ENCODE measurements at places on chromosomes 7 and 10.

- DNase-seq: peak; percentile 18
Measured at GRCh38 chr7:50595491-50596102, 30.4 kb upstream of the DDC start.

- DNase-seq: no peak
Measured at GRCh38 chr7:1386623-1387220, 72.5 kb downstream of the MICALL2 start.

- DNase-seq: no peak
Measured at GRCh38 chr7:142808461-142808801, 37.7 kb downstream of the PRSS2 start.

GRCh38 chr7:39898867-39899266 is 51.2 kb upstream of the CDK13 start:
- DNase-seq: no peak

- no peak for DNase-seq
Measured at GRCh38 chr7:133183042-133183794, 69.7 kb upstream of the EXOC4 start.

GRCh38 chr7:11831736-11832495 is at the start of gene THSD7A:
TSS of gene THSD7A (minus strand) at chr7:11832198. CDS start at chr7:11831946, 252 bp downstream.
- no peak for DNase-seq

DNA sequence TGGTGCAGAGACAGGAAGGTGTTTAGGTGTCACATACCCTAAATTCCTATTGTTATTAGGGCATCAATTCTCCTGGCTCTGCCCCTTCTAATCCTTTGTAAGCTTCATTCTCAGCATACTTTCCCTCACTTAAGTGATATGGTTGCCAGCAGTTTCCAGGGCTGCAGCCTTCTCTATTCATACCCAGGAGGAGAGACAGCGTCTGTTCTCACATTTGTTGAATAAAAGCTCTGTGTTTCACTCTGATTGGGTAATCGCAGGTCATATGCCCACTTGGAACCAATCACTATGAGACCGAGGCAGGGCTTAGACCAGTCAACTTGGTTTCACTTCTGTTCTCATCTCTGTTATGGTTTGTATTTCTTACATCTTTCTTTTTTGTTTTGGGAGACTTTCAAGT is 109.6 kb upstream of the MTPN start:
- DNase-seq: peak; percentile 32

Data from CMK (cell line).